ENCODE measurements at places on chromosomes 11 and 22.
A peak's percentile ranks its signal among the peaks of the same experiment; 100 is the strongest.

DNA sequence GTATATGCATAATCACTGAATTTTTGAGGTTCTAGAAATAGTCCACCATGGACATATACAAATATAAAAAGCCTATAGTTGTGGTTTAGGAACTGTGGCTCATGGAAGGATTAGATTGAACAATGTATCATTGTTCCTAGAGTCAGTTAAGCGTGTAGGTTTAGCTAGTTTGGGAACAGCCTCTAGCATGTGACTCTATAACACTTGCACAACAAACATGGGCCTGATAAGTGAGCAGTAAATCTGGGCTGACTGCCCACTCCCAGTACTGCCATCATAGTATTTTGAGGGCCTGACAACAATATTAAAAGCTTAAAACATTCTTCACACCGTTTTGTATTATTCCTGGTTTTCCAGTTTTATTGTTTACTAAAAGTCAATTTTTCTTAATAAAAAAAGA is 47.0 kb downstream of the YAP1 start:
- DNase-seq: no peak

DNA sequence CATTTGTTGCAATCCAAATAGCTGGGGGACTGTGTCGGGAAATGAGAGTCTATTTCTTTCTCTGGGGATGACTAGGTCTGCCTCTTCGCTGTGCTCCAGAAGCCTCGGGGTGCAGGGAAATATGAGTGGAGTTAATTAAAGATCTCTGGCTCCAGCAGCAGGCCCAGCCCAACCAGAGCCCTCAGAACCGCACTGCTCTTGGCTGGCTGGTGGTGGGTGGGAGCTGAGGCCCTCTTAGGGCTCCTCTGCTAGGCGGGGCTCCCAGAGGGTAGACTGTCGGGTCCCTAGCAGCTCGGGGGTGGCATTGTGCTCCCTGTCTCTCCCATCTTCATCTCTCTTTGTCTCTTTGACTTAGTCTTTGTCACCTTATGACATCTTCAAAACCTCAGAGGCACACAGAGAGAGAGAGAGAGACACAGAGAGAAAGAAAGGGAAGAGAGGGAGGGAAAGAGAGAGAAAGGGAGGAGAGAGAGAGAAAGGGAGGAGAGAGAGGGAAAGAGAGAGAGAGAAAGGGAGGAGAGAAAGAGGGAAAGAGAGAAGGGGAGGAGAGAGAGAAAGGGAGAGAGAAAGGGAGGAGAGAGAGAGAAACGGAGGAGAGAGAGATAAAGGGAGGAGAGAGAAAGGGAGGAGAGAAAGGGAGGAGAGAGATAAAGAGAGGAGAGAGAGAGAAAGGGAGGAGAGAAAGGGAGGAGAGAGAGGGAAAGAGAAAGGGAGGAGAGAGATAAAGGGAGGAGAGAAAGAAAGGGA is 20.2 kb downstream of the MPPED1 start:
- DNase-seq: no peak

DNA sequence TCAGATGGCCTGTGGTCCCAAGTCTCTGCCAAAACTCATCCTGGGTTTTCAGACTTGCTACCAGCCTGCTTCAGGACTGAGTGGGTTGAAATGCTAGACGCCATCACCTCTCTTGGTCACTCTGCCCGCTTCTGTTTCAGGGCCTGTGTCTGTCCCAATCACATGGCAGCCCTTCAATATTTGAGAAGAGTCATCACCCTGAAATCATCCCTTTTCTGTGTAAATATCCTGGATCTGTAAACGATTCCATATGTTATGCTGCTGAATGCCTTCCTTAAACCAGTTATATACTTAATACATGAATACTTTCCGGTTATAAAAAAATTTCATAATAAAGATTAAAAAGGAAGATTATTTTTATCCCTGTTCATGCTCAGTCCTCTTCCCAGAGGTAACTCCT is 39.8 kb upstream of the TLCD5 start:
- no peak for DNase-seq

DNA sequence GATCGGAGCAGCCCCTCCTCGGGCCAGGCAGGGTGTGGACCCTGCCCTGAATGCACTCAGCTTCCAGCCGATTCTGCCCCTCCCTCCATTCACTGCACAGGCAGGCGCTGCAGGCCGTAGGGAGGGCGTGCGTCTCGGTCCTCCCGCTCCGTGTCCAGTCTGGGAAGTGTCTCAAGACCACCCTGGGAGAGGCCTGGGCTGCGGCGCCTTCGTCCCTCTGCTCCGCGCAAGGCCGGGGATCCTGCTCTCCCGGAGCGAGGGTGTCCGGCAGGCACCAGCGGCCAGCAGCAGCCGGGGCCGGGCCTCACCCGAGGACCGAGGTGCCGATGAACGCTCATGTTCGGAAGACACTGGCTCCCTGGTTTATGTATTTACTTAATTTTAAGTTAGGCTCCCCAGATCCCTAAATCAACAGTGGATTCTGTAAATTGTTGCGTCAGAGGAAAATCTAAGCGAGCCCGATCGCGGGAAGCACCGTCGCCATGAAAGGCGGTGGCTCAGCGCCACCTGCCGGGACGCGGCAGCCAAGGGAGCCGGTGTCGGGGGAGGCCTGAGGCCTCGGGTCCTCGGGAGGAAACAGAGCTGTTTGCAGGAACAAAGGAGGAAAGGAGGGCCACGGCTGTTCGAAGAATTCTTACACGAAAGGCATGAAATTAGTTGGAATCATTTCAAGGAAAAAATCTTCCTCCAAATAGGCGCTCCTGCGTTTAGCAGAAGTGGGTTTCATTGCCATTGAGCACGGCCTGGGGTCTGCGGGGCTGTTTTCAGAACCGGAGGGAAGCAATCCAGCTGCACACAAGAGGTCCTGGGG is 195.3 kb downstream of the BRD1 start:
- no peak for DNase-seq

GRCh38 chr22:37331856-37332536 is 49.7 kb downstream of the CYTH4 start:
- DNase-seq: no peak

DNA sequence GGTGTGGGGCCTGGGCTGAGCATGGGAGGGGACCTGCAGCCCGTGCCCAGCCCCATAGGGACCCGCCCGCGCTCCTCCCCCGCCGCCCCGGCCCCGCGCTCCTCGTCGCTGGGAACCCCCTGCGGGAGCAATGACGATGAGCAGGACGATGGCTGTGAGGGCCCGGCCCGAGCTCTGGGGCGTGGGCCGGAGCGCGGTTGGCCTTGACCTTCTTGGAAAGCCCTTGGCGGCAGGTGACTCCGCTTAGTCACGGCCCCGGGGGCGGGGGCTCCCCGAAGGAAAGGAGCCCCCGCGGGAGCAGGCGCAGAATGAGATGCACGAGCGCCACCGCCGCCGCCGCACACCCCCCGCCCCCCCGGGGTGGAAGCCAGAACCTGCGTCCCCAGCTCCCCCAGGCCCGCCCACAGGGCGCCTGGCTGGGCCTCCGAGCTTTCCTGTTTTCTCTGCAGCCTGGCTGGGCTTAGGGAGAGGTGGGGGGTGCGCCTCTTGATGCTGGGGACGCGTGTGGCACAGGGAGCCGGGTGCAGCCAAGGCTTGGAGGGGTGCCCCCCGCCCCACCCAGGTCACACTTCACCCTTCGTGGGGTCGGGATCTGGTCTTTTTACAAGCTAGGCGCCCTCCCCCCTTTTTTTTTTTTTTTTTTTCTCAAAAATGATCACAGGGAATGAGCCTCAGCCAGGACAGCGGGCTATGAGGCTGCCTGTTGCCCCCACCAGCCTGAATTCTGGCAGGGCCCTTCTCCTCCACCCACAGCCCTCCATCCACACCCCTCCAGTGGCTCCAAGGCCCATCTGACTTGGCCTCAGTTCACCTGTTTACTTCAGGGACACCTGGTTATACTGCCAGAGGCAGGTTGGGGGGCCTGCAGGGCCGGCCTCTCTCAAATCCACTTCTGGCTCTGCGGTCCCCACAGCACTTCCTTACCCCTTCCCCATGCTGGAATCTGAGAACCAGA is 17.9 kb downstream of the CRELD2 start:
- DNase-seq: peak; percentile 93

DNA sequence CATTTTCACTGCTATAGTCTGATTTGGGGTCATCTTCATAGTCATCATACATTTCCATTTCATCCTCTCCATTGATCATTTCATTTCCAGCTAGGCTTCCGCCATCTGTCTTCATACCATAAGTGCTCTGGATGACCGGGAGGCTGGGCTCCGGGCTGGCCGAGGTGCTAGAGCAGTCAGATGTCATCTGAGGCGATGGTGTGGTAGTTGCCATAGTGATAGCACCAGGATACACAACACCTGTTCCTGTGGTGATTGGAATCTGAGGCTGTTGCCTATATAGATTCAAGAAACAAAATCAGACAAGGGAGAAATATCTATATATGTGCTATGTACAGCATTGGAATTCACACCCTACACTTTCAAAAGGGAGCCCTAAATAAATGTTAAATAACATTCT is 383.5 kb downstream of the SOX6 start:
- no peak for DNase-seq

DNA sequence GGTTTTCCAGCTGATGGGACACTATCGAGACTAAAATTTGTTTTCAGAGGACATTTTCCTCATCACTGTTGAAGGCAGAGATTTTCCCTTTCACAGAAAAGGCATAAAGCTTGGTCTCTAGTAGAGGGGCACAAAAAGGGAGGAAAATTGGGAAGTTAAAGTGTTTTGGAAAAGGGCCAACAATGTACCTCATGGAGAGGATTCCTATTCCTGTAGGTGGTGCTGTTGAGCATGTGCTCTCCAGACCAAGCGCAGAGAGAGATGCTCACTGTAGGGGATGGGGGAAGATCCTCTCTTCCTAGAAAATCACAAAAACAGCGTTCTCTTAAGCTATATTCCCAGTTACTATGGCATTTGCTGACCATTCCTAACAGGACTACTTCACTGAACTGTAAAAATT is 44.9 kb downstream of the OR4C46 start:
- no peak for DNase-seq

- no peak for DNase-seq
Observed at GRCh38 chr11:124707829-124708228, 31.9 kb upstream of the NRGN start.
